ENCODE measurements at places on chromosomes 1 and 21.

DNA sequence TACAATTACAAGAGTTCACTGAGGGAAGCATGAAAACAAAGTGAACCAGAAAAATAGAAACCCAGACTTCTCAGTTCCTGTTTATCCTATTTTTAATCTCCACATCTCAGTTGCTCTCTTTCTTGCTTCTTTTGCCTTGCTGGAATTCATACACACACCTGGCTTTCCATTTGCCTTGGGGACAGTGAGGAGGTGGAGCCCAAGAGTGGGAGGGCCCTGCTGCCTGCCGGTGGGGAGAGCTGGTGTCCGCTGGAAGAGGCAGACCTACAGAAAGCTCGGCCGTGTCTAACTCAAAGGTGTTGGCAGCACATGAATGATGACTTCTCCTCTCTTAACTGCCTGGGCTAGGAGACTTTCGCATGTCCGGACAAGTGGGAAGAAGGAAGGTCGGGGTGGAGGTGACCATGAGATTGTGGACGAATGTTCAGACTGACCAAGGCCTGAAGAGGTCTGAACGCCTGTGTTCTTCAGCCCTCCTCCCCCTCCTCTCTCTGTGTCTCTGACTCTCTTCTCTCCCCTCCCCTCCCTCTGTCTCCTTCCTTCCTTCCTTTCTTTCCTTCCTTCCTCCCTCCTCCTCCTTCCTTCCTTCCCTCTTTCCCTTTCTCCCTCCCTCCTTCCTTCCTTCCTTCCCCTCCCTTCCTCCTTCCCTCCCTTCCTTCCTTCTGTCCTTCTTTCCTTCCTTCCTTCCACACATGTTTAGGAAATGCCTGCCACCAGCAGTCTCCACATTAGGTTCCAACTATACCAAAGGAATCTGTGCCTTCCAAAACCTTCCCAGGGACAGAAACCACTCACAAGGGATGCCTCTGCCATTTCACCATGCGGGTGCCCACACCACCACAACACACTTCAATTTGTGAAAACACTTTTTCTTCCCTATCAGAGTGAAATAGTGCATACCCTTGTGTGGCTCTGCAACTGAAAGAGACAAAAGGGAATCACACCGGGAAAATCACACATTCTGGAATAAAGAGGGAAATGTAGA lies 157.3 kb upstream of the RUNX1 start:
- H3K4me1 ChIP-seq, result peaks cover 5% of the 10 kb centered on the region
- DNase-seq, result no peak
- H3K27ac ChIP-seq, result no peak overlapping the region
- H3K27me3 ChIP-seq, result no peaks in the 10 kb centered on the region
- no peak overlapping the region for H3K4me3 ChIP-seq

DNA sequence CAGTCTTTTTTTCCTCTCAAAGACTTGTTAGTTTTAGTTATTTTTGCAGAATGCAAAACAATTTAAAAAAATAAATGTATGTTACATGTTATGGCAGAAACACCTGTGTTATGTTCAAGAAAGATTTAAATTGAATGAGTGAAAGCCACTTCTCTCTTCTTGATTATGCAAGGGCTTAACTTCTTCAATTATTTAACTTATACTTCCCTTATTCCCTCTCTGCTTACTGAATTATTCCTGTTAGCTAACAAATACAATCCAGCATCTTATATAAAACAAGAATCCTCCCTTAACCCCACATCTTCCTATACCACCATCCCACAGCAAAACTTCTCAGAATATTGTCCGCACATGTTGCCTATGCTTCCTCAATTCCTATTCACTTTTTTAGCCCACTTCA lies 10.7 kb upstream of the FCER1A start:
- H3K4me1 ChIP-seq, result no peaks in the 10 kb centered on the region
- no peaks in the 10 kb centered on the region for H3K27me3 ChIP-seq
- H3K4me3 ChIP-seq, result no peak overlapping the region
- H3K27ac ChIP-seq, result no peak overlapping the region
- DNase-seq, result no peak
- H3K36me3 ChIP-seq, result no peaks in the 10 kb centered on the region

DNA sequence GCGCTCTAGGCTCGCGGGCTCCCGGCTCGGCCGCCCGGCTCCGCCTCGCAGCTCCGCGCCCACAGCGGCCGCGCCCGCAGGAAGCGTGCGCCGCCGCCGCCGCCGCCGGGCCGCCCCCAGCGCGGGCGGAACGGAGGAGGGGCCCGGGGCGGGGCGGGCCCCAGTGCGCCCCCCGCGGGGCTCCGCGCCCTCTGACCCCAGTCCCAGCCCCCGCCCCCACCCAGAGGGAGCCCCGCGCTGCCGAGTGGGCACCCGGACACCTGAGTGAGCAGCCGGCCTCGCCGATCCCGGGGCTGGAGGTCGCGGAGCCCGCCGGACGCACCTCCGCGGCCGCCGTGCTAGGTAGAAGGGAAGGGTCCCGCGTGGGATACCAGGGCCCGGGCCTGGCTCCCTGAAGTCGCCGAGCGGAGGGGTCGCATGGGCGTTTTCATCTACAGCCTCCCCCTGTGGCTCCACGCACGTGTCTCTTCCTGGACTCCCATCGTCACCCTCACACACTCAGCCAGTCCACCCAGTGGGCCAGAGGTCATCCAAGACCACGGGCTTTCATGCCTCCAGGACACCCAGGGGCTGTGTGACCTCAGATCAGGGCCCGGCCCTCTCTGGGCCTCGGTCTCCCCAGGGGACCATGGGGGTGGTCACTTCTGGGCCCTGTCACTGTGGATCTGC lies at the start of gene SDC3:
SDC3 (minus strand) TSS at position 63 of the 669 bp plus-strand sequence. CDS start 172 bp downstream, outside the sequence.
- H3K36me3 ChIP-seq, result no peaks in the 10 kb centered on the region
- no peak for DNase-seq
- H3K4me3 ChIP-seq, result peak within 1 kb of the TSS; percentile 82

DNA sequence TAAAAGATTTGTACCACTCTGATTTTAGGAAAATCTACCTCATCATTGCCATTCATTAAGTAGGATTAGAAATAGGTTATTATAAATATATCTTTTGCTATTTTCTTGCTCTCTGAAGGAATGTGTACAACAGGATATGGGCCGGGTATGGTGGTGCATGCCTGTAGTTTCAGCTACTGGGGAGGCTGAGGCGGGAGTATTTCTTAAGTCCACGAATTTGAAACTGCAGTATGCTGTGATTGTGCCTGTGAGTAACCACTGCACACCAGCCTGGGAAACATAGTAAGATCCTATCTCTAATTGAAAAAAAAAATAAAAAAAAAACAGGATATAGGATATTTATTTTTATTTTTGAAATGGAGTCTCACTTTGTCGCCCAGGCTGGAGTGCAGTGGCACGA lies 50.0 kb downstream of the CLIC4 start:
- H3K4me3 ChIP-seq, result no peak overlapping the region
- no peak overlapping the region for H3K27ac ChIP-seq
- peaks cover 7% of the 10 kb centered on the region for H3K36me3 ChIP-seq
- DNase-seq, result no peak
- H3K27me3 ChIP-seq, result no peaks in the 10 kb centered on the region

- no peak overlapping the region for H3K27ac ChIP-seq
- no peaks in the 10 kb centered on the region for H3K4me1 ChIP-seq
- no peak overlapping the region for H3K4me3 ChIP-seq
- H3K36me3 ChIP-seq, result no peaks in the 10 kb centered on the region
- no peaks in the 10 kb centered on the region for H3K27me3 ChIP-seq
Observed at GRCh38 chr1:185393815-185394214, 76.8 kb upstream of the IVNS1ABP start.

GRCh38 chr1:108585313-108585712 lies 25.4 kb downstream of the EEIG2 start:
- no peak overlapping the region for H3K27ac ChIP-seq
- no peaks in the 10 kb centered on the region for H3K36me3 ChIP-seq
- no peaks in the 10 kb centered on the region for H3K4me1 ChIP-seq
- DNase-seq, result no peak

DNA sequence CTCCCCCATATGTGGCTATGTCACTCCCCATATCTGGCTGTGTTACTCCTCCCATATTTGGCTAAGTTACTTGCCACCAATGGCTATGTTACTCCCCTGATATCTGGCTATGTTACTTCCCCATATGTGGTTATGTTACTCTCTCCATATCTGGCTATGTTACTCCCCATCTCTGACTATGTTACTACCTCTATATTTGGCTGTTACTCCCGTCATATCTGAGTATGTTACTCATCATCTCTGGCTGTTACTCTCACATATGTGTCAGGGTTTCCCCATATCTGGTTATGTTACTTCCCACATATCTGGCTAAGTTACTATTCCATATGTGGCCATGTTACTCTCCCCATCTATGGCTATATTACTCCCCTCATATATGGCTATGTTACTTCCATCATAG lies 50.3 kb upstream of the MAP10 start:
- H3K27ac ChIP-seq, result no peak overlapping the region
- H3K4me3 ChIP-seq, result no peak overlapping the region
- no peaks in the 10 kb centered on the region for H3K27me3 ChIP-seq
- H3K4me1 ChIP-seq, result no peaks in the 10 kb centered on the region
- no peak for DNase-seq
- no peaks in the 10 kb centered on the region for H3K36me3 ChIP-seq

GRCh38 chr1:113256348-113256729 lies 134.0 kb upstream of the MAGI3 start:
- peaks cover 19% of the 10 kb centered on the region for H3K27me3 ChIP-seq
- no peaks in the 10 kb centered on the region for H3K4me1 ChIP-seq
- peak overlapping the region; percentile 82 for H3K27ac ChIP-seq

- no peak overlapping the region for H3K4me3 ChIP-seq
- no peaks in the 10 kb centered on the region for H3K27me3 ChIP-seq
- H3K36me3 ChIP-seq, result no peaks in the 10 kb centered on the region
- no peak for DNase-seq
- no peak overlapping the region for H3K27ac ChIP-seq
- H3K4me1 ChIP-seq, result no peaks in the 10 kb centered on the region
Observed at GRCh38 chr1:65206836-65207235, 58.8 kb downstream of the AK4 start.

- H3K4me3 ChIP-seq, result no peak overlapping the region
- no peaks in the 10 kb centered on the region for H3K36me3 ChIP-seq
- DNase-seq, result no peak
- H3K27ac ChIP-seq, result no peak overlapping the region
- H3K27me3 ChIP-seq, result peaks cover 17% of the 10 kb centered on the region
Observed at GRCh38 chr1:4153571-4153970, 253.5 kb upstream of the C1orf174 start.

- peaks cover 1% of the 10 kb centered on the region for H3K36me3 ChIP-seq
- no peak overlapping the region for H3K27ac ChIP-seq
- peaks cover 7% of the 10 kb centered on the region for H3K4me1 ChIP-seq
- H3K27me3 ChIP-seq, result no peaks in the 10 kb centered on the region
Observed at GRCh38 chr1:2583871-2584351, 2.7 kb upstream of the PRXL2B start.

DNA sequence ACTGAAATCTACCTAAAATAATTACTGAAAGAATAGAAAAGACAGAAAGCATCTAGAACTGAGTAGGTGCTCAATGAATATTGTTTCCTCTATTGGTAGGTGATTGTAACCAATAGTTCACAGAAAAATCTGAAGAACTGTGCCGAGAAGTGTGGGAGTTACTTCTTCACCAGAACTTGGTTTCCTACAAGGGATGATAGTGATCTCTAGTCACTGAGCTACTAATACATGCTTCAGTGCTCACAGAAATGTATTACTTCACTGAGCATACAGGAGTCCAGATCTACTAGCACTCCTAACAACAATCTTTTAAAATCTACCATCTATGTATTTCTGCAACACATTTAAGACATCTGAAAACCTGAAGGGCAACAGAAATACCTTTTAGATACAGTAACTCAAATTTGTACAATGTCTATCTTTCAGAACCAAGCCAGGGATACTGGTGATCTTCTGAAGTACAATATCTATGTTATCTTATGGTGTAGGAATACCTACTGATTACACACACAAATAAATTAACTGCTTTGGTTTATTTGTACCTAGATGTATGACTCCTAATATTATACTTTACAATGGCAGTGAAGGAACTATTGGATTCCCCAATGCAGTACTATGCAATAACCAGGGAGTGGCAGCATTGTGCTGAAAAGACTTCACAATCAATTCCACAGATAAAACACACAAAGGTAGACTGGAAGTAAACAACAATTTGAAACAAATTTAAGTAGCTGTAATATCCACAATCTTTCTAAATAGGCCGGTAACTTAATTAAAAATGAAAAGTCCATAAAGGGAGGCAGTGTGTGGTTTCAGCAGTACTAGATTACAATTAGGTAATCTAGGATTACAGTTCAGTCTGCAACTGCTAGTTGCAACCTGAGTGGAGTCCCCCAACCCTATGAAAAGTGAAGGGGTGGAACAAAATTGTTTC lies 243.0 kb downstream of the SLC45A1 start:
- H3K4me1 ChIP-seq, result no peaks in the 10 kb centered on the region
- H3K27ac ChIP-seq, result no peak overlapping the region
- no peaks in the 10 kb centered on the region for H3K27me3 ChIP-seq
- peak; percentile 38 for DNase-seq

- no peak for DNase-seq
- H3K4me3 ChIP-seq, result no peak overlapping the region
- no peak overlapping the region for H3K27ac ChIP-seq
- H3K4me1 ChIP-seq, result no peaks in the 10 kb centered on the region
- no peaks in the 10 kb centered on the region for H3K36me3 ChIP-seq
- no peaks in the 10 kb centered on the region for H3K27me3 ChIP-seq
Observed at GRCh38 chr1:70745199-70745598, 302.4 kb downstream of the PTGER3 start.

DNA sequence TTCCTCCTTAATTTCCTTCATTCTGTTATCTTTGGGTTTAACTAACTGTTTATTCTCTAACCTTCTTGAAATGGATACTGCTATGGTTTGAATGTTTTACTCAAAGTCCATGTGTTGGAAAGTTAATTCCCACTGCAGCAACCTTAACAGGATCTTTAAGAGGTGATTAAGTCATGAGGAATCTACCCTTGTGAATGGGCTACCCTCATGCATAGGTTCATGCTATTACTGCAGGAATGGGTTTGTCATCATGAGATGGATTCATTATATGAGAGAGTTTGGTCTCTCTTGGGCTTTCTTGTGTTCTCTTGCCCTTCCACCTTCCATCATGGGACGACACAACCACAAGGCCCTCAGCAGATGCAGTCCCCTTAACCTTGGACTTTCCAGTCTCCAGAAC lies 516.9 kb downstream of the ADGRL2 start:
- DNase-seq, result no peak
- no peak overlapping the region for H3K4me3 ChIP-seq
- no peak overlapping the region for H3K27ac ChIP-seq

- peaks cover 17% of the 10 kb centered on the region for H3K4me1 ChIP-seq
- peaks cover 2% of the 10 kb centered on the region for H3K36me3 ChIP-seq
- H3K27ac ChIP-seq, result peak overlapping the region; percentile 53
- no peaks in the 10 kb centered on the region for H3K27me3 ChIP-seq
- H3K4me3 ChIP-seq, result no peak overlapping the region
Observed at GRCh38 chr1:21118167-21118566, 58.5 kb downstream of the EIF4G3 start.

- no peak overlapping the region for H3K27ac ChIP-seq
- DNase-seq, result no peak
- peaks cover 14% of the 10 kb centered on the region for H3K27me3 ChIP-seq
- H3K36me3 ChIP-seq, result no peaks in the 10 kb centered on the region
Observed at GRCh38 chr1:18536356-18536755, 55.6 kb downstream of the KLHDC7A start.

GRCh38 chr1:20658166-20658915 lies 2.8 kb downstream of the DDOST start:
- peaks cover 31% of the 10 kb centered on the region for H3K36me3 ChIP-seq
- DNase-seq, result no peak
- no peak overlapping the region for H3K4me3 ChIP-seq

- H3K4me3 ChIP-seq, result no peak overlapping the region
- H3K27ac ChIP-seq, result no peak overlapping the region
- H3K27me3 ChIP-seq, result no peaks in the 10 kb centered on the region
- no peaks in the 10 kb centered on the region for H3K36me3 ChIP-seq
Observed at GRCh38 chr1:158809862-158810261, 21.3 kb upstream of the MNDA start.
